Neural progenitor cell (in vitro differentiated cells): ENCODE measurements at places on chromosomes 4 and X. TPM values are rescaled to one million over a fixed set of nuclear protein-coding genes. Genes with fewer than 3 reads are reported as not detected.
A peak's percentile ranks its signal among the peaks of the same experiment; 100 is the strongest.

The TMSB15C gene
- total RNA-seq, result 18.8 and 20.6 TPM in 2 replicates

The TBC1D8B gene
- 1.4 and 1.6 TPM in 2 replicates for total RNA-seq

- H3K27me3 ChIP-seq, result no peaks in the 10 kb centered on the region
- H3K4me1 ChIP-seq, result peaks cover 10% of the 10 kb centered on the region
- H3K36me3 ChIP-seq, result no peaks in the 10 kb centered on the region
- peak overlapping the region; percentile 27 for H3K27ac ChIP-seq
Observed at GRCh38 chrX:15475486-15475885, 17.6 kb downstream of the PIR start.

The CHRNA9 gene
- total RNA-seq, result 0.67 and 2.5 TPM in 2 replicates

DNA sequence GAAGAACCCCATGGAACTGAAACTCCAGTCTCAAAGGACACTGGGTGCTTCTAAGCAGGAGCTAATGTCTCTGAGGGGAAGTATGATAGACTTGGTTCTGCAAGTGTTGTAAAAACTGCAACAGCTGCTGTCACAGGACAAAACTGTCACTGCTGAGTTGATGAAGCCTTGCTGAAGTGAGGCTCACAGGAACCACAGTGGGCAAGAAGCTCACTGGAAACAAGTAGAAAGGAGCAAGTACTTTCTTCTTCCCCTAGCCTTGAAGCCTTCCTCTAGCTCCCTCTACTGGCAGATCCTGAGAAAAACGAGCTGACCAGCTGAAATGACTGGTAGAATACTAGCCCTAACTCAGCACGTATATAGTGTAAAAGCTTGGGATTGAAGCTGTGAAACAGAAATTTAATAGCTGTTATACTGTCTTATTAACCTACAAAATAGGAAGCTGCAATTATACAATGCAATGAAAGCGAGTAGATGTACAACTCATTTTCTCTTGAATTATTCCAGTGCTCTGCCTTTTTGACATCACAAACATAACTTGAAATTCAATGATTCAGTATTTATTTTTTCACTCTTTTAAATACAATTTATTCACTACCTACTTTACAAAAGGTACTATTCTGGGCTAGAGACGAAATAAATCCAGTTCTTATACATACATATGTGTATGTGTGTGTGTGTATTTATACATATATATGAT, 91.4 kb downstream of the GABRB1 start:
- no peaks in the 10 kb centered on the region for H3K36me3 ChIP-seq
- no peak overlapping the region for H3K27ac ChIP-seq
- no peaks in the 10 kb centered on the region for H3K27me3 ChIP-seq
- H3K4me1 ChIP-seq, result no peaks in the 10 kb centered on the region
- H3K4me3 ChIP-seq, result no peak overlapping the region

DNA sequence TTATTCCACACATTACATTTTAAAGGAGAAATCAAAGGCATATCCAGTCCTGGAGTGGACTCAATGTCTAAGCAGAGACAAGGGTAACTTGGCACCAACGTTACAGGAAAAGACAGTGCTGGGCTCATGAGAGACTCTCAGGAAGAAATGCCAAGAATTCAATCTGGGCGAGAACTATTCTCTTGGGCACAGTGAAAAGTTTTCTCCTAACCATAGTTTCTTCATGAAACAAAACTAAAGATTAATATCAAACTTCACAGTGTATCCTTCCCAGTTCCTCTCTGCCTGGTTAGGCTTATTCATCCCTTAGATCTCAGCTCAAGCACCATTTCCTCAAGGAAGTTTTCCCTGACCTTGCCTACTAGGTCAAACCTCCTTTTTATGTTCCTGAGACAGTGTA, 109.4 kb upstream of the TLL1 start:
- H3K4me3 ChIP-seq, result no peak overlapping the region
- no peak overlapping the region for H3K27ac ChIP-seq
- H3K36me3 ChIP-seq, result no peaks in the 10 kb centered on the region
- DNase-seq, result no peak
- no peaks in the 10 kb centered on the region for H3K27me3 ChIP-seq
- H3K4me1 ChIP-seq, result no peaks in the 10 kb centered on the region

DNA sequence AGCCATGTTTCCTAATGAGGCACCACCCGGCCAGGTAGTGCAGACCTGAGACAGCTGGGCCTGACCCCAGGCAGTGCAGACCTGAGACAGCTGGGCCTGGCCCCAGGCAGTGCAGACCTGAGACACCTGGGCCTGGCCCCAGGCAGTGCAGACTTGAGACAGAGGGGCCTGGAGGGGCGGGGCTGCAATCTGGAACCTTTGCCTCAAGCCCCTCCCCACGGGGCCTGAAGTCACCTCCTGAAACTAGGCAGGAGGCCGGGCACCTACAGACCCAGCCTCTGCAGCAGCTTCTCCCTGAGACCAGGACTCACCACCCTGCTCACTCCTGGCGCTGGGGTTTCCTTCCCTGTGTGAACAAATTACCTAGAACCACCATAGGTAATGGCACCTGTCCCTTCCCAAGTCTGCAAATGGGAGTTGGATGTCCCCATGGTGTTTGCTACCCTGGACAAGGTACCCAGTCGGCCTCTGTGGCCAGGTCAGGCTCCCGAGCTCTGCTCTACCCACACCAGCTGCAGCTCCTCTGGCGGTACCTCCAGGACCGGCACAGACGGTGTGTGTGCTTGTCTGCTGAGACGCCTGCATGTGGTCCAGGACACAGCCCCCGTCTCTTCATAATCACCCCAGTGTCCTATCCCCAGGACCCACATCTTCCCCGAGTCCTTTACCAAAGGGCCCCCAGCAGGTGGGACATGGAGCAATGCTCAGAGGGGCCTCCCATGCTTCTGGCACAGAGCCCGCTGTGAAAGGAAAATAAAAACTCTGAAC, 53.1 kb upstream of the C4orf50 start:
- DNase-seq, result peak; percentile 20
- no peaks in the 10 kb centered on the region for H3K27me3 ChIP-seq
- no peaks in the 10 kb centered on the region for H3K36me3 ChIP-seq
- no peak overlapping the region for H3K4me3 ChIP-seq
- H3K4me1 ChIP-seq, result peaks cover 14% of the 10 kb centered on the region

DNA sequence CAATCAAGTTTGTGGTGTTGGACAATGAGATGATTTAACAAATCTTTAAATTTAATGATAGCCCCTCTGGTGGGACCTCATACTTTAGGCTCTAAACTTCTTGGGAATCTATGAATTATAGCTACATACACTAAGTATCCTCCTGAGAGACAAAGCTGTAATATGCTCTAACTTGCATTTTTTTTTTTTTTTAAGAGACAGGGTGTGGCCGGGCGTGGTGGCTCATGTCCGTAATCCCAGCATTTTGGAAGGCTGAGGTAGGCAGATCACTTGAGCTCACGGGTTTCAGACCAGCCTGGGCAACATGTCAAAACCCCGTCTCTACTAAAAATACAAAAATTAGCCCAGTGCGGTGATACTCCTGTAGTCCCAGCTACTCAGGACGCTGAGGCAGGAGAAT, 23.3 kb upstream of the COQ2 start:
- no peaks in the 10 kb centered on the region for H3K36me3 ChIP-seq
- DNase-seq, result no peak
- no peak overlapping the region for H3K4me3 ChIP-seq
- peaks cover 13% of the 10 kb centered on the region for H3K4me1 ChIP-seq

DNA sequence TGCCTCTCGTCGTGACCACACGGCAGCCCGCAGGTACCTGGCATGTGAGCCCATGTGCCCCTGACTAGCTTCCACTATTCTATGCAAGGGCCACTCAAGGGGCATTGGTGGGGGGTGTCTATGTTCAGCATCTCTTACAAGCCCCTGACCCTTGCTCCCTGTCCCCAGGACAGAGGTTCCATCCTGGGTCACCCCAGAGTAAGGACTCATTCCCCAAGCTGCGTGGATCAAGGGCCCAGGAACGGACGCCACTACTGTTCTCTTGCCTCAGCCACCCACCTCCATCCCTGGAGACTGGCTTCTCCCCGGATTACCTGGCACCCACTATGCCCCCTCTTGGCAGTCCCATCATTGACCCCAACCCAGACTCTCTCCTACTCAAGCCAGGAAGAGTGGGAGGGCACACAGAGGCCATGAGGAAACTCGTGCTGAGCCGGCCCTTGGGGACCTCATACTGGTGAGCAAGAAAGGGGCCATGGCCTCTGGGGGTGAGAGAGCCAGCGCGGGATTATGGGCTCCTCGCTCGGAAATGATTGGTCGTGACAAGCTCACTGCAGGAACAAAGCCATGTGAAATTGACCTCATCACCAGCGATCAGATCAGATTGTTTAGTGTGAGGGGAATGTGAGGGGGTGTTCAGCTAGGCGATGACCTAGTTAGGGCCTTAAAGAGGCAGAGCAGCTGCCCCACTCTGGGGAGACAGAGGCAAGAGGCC, 50.1 kb upstream of the PJA1 start:
- no peaks in the 10 kb centered on the region for H3K36me3 ChIP-seq
- no peak overlapping the region for H3K27ac ChIP-seq
- DNase-seq, result no peak
- no peaks in the 10 kb centered on the region for H3K4me1 ChIP-seq
- no peaks in the 10 kb centered on the region for H3K27me3 ChIP-seq

The PDE5A gene
- 20.4 and 32.4 TPM in 2 replicates for total RNA-seq

DNA sequence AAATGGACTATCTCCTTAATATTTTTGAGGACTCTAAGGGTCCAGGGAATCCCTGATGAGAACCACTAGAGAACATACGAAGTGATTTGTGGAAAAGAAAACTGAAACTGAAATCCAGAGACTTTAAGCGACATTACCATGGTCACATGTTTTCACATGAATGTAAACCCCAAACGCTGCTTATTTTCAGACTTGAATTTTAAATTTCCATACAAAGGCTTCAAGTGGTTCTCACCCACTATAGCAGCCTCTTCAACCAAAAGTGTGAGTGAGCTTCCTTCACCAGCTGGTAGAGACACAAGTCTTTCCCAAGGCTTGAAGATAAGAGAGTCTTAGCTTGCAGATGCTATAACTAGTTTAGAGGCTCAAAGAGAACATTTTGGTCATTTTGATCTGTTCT, 232.7 kb downstream of the MGST2 start:
- peaks cover 32% of the 10 kb centered on the region for H3K4me1 ChIP-seq
- no peaks in the 10 kb centered on the region for H3K27me3 ChIP-seq
- DNase-seq, result no peak

The DRD5 gene
- total RNA-seq, result 0.06 TPM in 1 of 2 replicates, not detected in the other

GRCh38 chrX:77118686-77119085, 328.5 kb upstream of the FGF16 start:
- no peaks in the 10 kb centered on the region for H3K36me3 ChIP-seq
- no peak overlapping the region for H3K4me3 ChIP-seq
- H3K27ac ChIP-seq, result no peak overlapping the region
- H3K27me3 ChIP-seq, result no peaks in the 10 kb centered on the region
- H3K4me1 ChIP-seq, result no peaks in the 10 kb centered on the region
- DNase-seq, result no peak

DNA sequence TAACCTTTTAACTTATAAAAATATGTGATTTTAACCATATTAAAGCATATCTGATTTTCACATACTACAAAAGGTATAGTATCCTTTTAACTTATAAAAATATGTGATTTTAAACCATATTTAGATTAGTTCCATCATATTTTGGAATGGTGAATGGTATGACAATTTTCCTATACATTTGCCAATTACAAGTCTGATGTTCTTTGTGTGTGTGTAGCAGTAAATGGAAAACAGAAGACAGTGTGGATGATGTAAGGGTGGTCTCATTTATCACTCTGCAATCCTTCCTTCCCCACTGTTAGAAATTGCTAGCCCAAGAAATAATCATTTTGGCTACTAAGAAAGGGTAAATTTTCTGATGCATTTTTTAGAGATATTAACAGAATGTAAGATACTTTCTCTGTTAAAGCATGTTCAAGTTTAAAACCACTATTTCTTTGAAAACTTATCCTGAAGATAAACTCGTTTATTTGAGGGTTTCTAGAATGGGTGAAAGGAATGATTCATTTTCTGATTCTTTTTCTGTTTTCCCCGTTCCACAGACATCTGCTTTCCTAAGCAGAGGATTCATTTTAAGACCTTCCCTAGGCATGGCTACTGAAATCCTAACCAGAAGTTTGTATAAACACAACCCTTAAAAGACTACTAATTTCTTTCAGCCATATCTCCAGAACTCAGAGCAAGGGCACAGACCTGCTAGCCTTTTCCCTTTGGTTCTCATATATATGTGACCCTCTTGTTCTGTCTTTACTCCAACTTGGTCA, 21.0 kb downstream of the NUDT6 start:
- DNase-seq, result no peak
- H3K27ac ChIP-seq, result no peak overlapping the region
- no peak overlapping the region for H3K4me3 ChIP-seq
- peaks cover 13% of the 10 kb centered on the region for H3K36me3 ChIP-seq
- no peaks in the 10 kb centered on the region for H3K27me3 ChIP-seq

The CBR4 gene
- 55.5 and 66.4 TPM in 2 replicates for total RNA-seq

DNA sequence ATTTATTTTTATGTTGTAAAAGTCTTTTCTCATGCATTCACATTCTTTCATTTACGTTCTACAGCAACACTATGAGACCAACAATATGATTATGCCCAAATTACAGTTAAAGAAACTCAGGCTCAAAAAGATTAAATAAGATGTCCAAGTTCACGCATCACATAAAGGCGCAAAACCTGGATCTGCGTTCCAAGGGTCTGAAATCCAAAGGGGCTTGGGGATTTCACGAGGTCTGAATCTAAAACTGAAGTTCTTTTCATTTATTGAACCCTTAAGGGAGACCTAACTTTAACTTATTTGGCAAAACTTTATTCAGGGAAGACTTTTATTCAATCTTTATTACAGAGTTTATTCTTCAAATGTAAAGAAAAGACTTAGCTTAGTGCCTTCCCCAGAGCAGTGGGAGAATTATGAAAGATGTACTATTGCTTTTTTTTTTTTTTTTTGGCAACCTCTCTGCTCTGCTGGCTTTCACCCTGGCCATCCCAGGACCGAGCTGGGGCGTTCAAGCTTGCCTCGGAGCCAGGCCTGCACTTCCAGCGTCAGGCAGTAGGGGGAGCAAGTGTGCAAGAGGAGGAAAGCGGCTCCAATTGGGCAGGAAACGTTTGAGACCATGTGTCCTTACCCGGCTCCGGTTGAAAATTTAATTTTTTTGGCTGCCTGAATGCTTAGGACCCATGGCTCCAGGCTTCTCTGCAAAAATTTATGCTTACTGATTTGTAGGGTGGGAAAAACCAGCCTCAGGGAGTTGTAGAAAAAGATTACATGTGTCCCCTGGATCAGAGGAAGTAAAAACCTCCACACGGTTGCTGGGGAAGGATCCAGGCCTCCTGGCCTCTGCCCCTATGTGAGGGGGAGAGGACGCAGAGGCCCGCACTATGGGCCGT, 344.3 kb upstream of the KLF3 start:
- no peaks in the 10 kb centered on the region for H3K27me3 ChIP-seq
- peak; percentile 86 for DNase-seq
- H3K4me1 ChIP-seq, result peaks cover 16% of the 10 kb centered on the region
- H3K36me3 ChIP-seq, result no peaks in the 10 kb centered on the region

- no peaks in the 10 kb centered on the region for H3K4me1 ChIP-seq
- H3K27me3 ChIP-seq, result no peaks in the 10 kb centered on the region
- no peak overlapping the region for H3K27ac ChIP-seq
- H3K36me3 ChIP-seq, result no peaks in the 10 kb centered on the region
- no peak for DNase-seq
Observed at GRCh38 chr4:68718447-68719074, 48.1 kb upstream of the UGT2B15 start.

The FOXO4 gene
- 2.5 and 6.8 TPM in 2 replicates for total RNA-seq

The CHST7 gene
- total RNA-seq, result 5.6 and 10.4 TPM in 2 replicates
